ENCODE measurements at places on chromosomes 12 and 14.
A peak's percentile ranks its signal among the peaks of the same experiment; 100 is the strongest.

DNA sequence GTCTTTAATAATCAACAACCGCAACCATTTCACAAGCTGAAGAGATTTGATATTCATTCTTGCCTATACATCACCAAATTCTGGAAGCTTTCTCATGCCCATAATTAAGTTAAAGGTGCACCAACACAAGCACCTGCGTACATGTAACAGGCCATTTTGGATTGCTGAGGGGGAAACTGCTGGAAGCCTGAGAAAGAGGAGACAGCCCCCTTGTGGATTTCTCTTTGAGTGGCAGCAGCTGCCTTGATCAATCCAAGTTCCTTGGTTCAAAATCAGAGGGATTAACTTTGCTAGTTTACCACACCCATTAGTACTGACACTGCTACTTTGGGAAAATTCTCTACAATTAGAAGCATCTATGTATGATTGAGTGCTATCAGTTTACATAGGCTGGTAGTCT is 321.1 kb downstream of the NOVA1 start:
- no peak for DNase-seq

GRCh38 chr14:94389731-94390371 is 1.4 kb upstream of the SERPINA1 start:
- no peak for DNase-seq

DNA sequence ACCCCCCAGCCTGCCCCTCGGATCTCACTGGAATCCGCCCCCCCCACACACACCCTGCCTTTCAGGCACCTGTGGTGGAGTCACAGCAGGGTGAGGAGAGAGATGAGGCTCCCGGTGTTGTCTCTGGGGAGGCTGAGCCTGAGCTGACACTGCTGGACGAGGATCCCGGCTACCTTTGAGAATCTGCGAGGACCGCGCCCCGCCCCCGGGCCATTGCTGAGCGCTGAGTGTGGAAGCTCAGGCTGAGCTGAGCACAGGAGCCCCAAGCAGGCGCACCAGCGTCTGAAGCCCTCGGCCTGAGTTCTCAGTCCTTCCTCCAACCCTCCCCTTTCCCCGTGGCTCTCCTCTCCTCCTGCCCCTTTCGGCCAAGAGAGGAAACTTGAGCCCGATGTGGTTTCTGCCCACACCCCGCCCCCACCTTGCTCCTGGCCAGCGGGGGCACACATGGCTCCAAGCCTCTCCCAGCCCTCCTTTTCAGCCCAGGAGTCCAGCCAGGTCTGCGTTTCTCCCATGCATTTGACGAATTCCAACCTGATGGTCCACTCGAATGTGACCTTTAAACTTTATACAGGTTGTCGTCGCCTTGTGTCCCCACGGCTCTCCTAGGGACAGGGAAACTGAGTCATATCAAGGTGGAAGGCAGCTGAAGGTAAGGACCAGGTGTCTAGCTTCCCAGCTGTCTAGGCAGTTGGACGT is at the start of gene NFE2:
TSS of gene NFE2 (minus strand) at position 284 of the 696 bp plus-strand sequence. CDS start 5,767 bp downstream, outside the sequence.
- no peak for DNase-seq

DNA sequence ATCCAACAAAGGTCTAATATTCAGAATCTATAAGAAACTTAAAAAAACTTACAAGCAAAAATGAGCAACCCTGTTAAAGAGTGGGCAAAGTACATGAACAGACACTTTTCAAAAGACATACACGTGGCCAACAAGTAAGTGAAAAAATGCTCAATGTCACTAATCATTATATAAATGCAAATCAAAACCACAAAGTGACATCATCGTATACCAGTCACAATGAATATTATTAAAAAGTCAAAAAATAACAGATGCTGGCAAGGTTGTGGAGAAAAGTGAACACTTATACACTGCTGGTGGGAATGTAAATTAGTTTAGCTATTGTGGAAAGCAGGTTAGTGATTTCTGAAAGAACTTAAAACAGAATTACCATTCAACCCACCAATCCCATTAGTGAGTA is 199.1 kb downstream of the SNAPC1 start:
- DNase-seq = no peak

DNA sequence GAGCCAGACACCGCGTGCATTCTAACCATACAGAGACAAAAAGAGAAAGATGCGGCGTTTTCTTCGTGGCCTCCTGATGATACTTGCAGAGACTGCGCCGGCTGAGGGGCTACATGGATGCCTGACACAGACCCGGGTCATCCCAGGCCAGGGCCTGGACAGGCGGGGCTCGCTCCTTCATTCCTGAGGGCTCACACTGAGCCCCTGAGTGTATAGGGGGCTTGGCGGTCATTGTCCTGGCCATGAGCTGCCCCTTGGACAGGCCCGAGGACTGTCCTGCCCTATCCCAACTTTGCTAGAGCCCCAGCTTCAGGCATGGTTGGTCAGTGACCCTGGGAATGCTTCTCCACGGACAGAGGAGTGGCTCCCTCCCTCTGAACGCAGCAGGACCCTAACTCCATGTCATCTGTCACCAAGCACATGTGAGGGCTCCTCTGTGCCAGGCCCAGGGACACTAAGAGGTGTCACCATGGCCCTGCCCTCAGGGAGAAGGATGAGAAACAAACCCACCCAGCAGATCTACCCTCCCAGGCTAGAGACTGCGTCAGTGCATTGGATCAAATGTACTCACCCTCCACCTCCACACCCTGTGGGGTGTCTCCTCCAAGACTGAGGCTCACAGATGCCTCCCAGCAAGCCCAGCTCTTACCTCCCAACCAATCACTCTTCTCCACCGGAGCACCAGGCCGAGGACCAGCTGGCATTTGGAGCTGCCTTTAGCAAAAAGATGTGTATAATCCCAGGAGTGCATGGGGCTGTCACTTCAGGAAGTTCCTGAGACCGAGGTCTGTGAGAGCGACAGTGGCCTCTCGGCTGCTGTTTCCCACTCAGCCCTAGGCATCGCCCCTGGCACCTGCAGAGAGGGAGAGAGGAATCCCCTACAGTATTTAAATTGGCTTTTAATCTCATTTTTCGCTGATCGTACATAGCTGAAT is 102.7 kb downstream of the DICER1 start:
- no peak for DNase-seq

- no peak for DNase-seq
Measured at GRCh38 chr12:131407221-131408035, 303.5 kb upstream of the SFSWAP start.

GRCh38 chr12:71551529-71551928 is 111.9 kb downstream of the LGR5 start:
- peak; percentile 16 for DNase-seq

GRCh38 chr12:24562771-24563431 is 386.0 kb downstream of the BCAT1 start:
- peak; percentile 23 for DNase-seq

DNA sequence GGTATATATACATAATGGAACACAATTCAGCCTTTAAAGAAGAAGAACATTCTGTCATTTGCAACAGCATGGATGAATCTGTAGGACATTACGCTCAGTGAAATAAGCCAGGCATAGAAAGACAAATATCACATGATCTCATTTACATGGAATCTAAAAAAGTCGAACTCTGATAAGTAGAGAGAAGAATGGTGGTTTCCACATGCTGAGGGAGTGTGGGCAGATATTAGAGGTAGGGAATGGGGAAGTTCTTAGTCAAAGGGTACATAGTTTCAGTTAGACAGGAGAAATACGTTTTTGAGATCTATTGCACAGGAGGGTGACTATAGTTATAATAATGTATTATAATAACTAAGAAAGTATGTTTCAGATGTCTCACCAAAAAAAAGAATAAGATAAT is 71.4 kb downstream of the ADAMTS20 start:
- no peak for DNase-seq

- no peak for DNase-seq
Measured at GRCh38 chr12:120651821-120652220, 11.4 kb downstream of the CABP1 start.

DNA sequence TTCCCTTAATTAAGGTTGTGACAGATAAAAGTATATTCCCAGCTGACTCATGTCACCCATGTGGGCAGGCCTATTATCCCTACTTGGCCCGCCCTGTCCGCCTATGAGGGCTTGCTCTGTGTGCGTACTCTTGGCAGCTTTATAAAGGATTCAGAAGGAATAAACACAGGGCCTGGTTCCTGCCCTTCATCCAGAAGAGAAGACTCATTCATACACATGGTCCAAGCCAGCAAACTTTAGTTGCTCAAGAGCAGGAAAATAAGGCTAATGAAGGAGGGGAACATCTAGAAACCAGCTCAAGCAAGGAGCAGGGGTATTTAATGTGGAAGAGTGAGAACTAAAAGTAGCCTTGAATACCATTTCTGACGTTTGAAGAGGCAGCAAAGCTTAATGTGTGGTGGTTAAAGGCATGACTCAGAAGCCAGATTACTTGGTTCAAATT is 141.9 kb downstream of the CRADD start:
- DNase-seq = peak; percentile 73

- no peak for DNase-seq
Measured at GRCh38 chr14:59321626-59321949, 133.1 kb downstream of the DAAM1 start.

DNA sequence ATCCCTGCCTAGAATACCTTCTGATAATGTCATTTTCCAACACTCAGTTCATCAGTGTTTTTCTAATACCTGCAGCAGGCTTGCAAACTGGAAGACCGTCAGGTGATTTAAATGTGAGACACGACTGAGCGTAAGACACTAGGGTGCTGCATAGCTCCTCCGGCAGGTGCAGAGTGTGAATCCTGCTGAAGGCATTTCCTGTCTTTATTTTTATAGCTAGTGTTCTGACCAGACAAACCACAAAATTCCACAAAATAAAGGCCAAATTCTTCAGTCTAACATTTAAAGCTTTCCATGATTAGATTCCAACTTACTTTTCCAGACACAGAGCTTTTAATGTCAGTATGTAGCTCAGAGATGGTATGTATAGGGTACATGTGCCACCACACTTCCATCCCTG is 70.7 kb downstream of the BBS10 start:
- DNase-seq = no peak

- no peak for DNase-seq
Measured at GRCh38 chr12:24034160-24034559, 84.7 kb upstream of the SOX5 start.

- no peak for DNase-seq
Measured at GRCh38 chr12:43416981-43417380, 135.0 kb downstream of the ADAMTS20 start.

All from putamen (tissue), 1 donor.